ENCODE measurements at places on chromosomes 7 and 10. TPM values are rescaled to one million over a fixed set of nuclear protein-coding genes. Genes with fewer than 3 reads are reported as not detected.

MORN4 gene
- total RNA-seq: 5.9 TPM

ASB10 gene
- 0.99 TPM for total RNA-seq

GHRHR gene
- total RNA-seq: not detected

DLX5 gene
- total RNA-seq: not detected

GNG11 gene
- 16.8 TPM for total RNA-seq

ARMC3 gene
- total RNA-seq: not detected

PI4K2A gene
- total RNA-seq: 33.7 TPM

IFIT2 gene
- total RNA-seq: 4.5 TPM

PLCE1 gene
- total RNA-seq: 19.9 TPM

DGKI gene
- total RNA-seq: 7.9 TPM

ITIH2 gene
- not detected for total RNA-seq

NAT16 gene
- not detected for total RNA-seq

CHST15 gene
- 30.0 TPM for total RNA-seq

LRRC18 gene
- total RNA-seq: not detected

TMEM270 gene
- total RNA-seq: not detected

TMEM72 gene
- total RNA-seq: 0.96 TPM

AGAP5 gene
- 6.6 TPM for total RNA-seq

MAP3K8 gene
- 7.2 TPM for total RNA-seq

TMEM229A gene
- total RNA-seq: not detected

OSBPL3 gene
- total RNA-seq: 48.8 TPM

TET1 gene
- total RNA-seq: 5.2 TPM

ANKRD30A gene
- not detected for total RNA-seq

SLC25A28 gene
- total RNA-seq: 20.7 TPM

TEX36 gene
- not detected for total RNA-seq

AGR2 gene
- not detected for total RNA-seq

TMEM176B gene
- not detected for total RNA-seq

FGFBP3 gene
- 0.42 TPM for total RNA-seq

MMP21 gene
- not detected for total RNA-seq

HGF gene
- 5.3 TPM for total RNA-seq

ITGB8 gene
- 23.6 TPM for total RNA-seq

All from myocyte (in vitro differentiated cells).